ENCODE measurements at places on chromosomes 2 and 18. TPM values are rescaled to one million over a fixed set of nuclear protein-coding genes. Genes with fewer than 3 reads are reported as not detected.
A peak's percentile ranks its signal among the peaks of the same experiment; 100 is the strongest.

DNA sequence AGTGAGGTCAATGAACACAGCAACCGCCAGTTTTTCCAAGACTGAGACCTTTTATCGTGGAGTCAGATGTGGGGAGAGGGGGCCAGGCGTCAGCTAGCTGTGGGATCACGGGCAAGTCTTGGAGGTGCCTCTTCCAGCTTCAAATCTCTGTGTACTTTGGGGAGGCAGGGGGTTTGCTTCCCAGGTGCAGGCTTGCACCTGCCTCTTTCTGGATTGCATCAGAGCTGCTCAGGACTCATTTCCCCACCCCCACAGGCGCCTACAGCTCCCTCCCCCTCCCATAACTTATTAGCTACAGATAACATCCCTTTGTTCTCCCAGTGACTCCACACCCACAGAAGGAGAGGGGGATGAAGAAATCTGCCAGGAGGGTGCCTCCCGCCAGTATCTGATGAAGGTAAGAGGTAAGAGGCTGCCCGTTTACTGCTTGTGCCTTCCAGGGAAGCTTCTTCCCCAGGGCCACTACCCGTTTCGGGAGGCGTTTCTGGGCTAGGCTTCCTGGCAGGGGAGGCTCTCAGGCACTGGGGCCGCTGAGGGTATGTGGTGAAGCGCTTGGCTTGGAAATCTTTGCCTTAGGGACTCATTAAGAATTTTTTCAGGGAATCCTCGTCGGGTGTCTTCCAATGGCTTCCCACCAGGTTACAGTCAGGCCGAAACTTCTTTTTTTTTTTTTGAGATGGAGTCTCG is 18.8 kb upstream of the MRPL33 start:
- DNase-seq, result no peak

GRCh38 chr2:26162963-26163362 is 9.9 kb upstream of the GAREM2 start:
- no peak for DNase-seq

DNA sequence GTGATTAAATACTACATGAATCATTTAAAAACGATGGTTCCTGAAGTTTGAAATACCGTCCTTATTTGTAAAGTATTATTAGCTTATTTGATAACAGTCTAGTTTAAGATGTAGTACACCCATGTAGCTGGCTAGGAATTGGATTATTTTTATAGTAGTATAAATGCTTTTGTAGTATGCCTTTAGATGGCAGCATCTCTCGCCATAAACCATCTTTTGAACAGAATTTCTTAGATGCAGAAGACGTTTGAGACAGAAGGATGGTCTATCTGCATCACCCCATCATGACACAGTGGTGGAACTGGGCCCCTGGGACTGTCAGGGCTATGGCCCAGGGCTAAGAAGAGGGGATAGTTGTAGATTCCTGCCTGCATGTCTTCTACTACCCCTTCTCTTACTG is 152.7 kb downstream of the WDSUB1 start:
- no peak for DNase-seq

DNA sequence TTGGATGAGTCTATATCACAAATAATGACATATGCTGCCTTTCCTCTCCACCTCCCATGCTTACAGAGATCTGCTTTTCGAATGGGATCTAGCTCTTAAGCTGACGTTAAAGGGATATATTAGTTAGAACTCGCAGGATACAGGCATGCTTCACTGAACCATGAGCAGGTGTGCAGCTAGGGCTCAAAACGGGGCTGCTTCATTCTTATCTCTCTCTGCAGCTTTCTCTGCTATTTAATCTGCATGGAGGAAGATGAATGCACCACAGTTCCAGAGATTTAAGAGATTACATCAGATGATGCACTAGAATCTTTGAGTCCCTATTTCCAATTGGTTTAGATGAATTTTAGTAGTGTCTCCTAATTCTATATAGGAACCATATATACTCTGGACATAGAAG is 327.0 kb downstream of the RAD51AP2 start:
- no peak for DNase-seq

RTP5 gene
- not detected for total RNA-seq

DNA sequence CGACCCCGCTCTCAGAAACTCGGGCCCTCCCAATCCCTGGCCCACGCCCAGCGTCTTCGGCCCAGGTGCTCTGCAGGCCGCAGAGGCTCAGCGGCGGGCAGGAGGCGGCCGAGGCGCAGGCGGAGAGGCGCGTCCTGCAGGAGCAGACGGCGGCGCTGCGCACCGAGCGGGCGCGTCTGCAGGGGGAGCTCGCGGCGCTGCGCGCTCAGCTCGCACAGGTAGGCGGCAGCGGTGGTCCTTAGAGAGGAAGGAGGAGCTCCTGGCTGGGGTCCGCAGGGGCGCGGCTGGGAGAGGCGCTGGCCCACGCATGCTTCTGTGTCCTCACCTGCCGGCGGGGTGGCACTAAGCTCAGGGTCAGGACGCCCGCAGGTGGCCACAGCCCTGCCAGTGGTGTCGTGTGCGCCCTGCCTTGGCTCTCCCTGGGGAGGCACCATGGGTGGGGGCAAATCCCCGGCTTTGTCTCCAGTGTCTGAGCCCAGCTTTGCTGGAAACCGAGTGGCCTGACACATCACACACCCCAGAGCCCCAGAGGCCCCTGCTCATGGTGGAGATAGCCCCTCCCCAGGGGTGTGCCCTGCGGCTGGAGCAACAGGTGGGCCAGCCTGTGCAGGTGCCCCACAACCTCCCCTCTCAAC is 14.9 kb upstream of the SNED1 start:
- peak; percentile 8 for DNase-seq

GRCh38 chr2:235529621-235530020 is 35.8 kb downstream of the AGAP1 start:
- no peak for DNase-seq

ZSCAN30 gene
- 4.6 TPM for total RNA-seq

DSG4 gene
- not detected for total RNA-seq

ITGB6 gene
- 1.1 TPM for total RNA-seq

GRCh38 chr2:122843503-122843902 is 1088.1 kb downstream of the TSN start:
- no peak for DNase-seq

CD226 gene
- total RNA-seq, result 0.03 TPM

DNA sequence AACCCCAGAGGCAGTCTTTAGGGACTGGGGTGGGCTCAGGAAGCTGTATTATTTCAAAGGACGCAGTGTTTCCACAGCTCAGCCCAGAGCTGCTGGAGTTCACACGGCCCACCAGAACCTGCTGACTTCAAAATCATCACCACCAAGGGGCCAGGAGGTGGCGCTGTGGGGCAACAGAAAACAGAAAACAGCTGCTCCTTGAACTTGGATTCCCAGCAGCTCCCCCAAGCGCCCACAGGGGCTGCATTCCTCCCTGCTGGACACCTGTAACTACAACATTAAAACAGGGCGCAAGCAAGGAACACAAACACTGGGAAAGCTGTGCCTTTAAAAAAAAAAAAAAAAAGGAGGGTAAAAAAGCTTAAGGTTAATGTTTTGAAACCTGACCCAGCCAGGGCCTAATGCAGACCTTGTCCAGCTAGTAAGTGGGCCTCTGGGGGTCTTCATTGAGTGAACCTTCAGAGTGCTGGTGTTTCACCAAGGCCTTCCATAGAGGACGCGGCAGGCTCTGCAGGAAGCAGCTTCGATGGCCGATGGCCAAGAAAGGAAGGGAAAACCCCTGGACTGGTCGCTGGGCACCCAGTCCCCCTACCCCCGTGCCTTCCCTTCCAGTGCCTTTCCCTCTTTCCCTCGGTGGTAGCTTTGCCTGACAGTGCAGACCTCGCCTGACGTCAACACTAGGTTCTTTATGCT is 25.9 kb downstream of the MLPH start:
- DNase-seq, result peak; percentile 65

- no peak for DNase-seq
Observed at GRCh38 chr2:221549143-221549542, 23.0 kb downstream of the EPHA4 start.

DNA sequence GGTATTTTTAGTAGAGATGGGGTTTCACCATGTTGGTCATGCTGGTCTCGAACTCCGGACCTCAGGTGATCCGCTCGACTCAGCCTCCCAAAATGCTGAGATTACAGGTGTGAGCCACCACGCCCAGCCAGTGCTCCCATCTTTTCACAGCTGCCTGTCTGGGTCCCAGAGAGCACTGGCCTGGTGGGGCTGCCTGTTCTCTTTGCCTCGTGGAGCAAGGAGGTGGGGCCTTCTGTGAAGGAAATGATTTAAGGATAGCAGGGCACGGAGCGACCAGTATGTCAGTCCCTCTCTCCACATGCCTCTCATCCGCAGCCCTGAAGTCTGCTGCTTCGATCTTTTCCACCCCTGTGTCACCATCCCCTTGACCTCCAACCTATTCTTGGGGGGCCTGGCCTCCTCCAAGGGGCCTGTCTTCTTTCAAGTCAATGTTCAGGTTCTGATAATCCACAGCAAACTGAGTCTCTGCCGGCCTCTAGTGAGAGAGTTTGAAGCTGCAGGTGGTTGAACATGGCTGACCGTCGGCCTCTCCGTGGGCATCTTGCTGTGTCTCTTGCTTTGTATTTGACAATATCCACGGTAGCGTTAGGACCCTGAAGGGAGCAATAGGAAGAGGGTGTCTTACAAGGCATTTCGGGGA is 28.2 kb upstream of the GIGYF2 start:
- DNase-seq, result no peak

CPO gene
- total RNA-seq, result 1.1 TPM

DNA sequence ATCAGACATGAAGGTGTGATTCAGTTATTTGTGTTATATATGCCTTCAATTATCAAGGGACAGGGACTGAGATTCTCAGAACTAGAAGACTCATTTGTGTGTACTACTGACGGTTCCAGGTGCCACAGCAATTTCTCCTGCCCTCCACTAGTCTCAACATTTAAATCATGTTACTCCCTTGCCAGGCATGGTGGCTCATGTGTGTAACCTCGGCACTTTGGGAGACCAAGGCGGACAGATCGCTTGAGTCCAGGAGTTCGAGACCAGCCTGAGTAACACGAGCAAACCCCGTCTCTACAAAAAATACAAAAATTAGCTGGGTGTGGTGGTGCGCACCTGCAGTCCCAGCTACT is 1.1 kb downstream of the CNDP2 start:
- no peak for DNase-seq

- DNase-seq, result no peak
Observed at GRCh38 chr2:137096693-137097092, 331.3 kb downstream of the THSD7B start.

DNA sequence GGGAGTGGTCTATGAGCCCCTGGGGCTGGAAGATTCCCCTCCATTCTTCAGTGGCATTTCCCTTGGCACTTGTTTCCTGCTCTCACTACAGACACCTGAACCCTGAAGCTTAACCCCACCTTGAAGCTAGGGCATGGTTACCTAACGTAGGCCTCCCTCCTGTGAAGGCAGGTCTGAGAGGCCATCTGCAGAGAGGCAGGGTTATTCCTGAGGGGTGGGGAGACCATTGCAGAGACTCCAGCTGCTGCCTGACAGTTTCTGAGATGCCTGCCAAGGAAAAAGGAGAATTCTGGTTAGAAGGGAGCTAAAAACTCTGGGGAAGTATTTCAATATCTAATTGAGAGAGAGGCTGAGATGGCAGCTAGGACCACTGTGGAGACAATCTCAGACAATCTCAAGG is 119.3 kb upstream of the NDUFV2 start:
- DNase-seq, result no peak

DNA sequence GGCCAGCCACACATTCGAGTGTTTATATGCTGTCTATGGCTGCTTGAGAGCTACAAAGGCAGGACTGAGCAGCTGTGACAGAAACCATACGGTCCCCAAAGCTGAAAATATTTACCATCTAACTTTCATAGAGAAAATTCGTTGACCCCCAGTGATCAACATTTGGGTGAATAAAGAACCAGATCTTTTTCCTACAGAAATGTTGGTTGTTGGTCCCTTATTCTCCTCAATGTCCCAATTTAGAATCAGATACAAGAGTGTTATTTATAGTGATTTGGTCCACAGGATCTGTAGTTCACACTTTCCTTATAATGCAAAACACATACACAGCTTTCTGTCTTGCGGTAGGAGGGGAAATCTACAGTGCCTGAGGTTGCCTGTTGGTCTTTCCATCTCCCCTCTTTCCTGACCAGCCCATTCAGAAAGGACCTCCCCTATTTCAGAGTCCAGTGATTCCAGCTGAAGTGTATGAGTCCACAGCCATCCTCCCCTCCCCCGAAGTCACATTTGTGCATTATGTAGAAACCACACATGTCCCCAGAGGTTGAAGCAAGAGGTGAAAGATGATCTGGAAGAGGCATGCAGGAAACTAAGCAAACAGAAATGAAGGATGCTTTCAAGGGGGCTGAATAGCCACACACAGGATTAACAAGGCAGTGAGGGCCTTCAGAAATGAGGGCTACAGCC is 61.9 kb downstream of the SPRED2 start:
- no peak for DNase-seq

DNA sequence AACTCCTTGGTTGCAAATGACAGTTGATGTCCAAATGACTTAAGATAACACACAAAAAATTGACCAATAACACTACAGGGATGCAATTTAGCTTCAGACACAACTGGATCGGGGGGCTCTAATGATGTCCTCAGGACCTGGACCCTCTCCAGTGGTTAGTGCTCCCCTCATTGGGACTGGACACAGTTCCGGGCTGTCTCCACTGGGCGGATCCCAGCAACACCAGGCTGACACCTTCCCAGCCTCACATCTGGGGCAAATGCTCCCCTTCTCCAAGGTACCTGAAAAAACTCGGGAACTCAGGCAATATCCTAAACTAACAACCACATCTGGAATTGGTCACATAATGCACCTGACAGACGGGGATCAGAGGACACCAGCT is 48.7 kb downstream of the PSMG2 start:
- DNase-seq, result no peak

DNA sequence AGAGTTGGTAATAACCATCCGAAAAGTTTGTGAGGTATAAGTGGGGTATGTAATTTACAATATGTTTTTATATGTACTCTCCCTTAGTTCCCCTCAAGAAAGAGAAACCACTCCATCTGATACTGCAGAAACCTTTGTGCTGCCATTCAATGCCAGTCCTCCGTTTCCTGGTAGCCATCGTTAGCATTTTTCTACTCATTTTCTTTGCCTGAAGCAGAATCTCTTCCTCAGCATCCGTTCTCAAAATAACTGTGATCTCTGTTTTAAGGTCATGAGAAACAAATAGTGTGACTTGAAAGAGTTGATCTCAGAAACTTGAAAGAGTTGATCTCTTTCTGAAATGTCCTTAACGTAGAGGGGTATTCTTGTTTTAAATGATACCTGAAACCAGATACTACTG is 996 bp downstream of the PTCD3 start:
- DNase-seq, result no peak

GPR155 gene
- total RNA-seq, result 4.0 TPM

DNA sequence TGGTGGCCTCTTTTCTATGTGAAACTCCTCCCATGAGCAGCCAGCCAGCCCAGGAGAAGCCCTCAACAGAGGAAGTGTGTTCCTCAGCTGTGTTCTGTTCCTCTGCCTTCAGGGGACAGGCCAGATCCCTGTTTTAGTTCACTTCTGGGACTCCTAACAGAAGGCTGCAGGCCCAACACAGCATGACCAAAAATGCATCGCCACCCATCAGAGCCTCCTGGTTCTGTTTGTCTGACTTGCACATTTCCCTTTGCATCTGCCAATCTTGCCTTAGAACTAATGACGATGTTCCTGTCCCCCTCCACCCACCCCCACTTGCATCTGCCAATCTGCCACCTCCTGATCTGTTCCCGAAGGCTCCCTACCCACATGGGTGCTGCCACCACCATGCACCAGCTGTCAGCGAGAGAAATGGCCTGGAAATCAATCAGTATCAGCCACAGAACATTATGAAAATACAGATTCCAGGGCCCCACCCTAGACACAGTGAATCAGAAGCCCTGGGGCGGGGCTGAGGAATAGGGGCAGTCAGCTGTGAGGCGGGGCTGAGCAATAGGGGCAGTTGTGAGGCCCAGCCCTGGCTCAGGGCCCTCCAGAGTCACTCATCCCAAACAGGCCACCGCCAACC is 51.0 kb downstream of the FAM168B start:
- no peak for DNase-seq
